Activated CD8-positive, alpha-beta memory T cell treated with anti-CD3 and anti-CD28 coated beads for 1 hour (primary cell): ENCODE measurements at places on chromosomes 11 and 22.

- DNase-seq: no peak
These were observed 92.1 kb downstream of the APOL5 start for GRCh38 chr22:35809816-35810215.

GRCh38 chr11:93746101-93746500 lies 4.6 kb downstream of the C11orf54 start:
- no peak for DNase-seq

DNA sequence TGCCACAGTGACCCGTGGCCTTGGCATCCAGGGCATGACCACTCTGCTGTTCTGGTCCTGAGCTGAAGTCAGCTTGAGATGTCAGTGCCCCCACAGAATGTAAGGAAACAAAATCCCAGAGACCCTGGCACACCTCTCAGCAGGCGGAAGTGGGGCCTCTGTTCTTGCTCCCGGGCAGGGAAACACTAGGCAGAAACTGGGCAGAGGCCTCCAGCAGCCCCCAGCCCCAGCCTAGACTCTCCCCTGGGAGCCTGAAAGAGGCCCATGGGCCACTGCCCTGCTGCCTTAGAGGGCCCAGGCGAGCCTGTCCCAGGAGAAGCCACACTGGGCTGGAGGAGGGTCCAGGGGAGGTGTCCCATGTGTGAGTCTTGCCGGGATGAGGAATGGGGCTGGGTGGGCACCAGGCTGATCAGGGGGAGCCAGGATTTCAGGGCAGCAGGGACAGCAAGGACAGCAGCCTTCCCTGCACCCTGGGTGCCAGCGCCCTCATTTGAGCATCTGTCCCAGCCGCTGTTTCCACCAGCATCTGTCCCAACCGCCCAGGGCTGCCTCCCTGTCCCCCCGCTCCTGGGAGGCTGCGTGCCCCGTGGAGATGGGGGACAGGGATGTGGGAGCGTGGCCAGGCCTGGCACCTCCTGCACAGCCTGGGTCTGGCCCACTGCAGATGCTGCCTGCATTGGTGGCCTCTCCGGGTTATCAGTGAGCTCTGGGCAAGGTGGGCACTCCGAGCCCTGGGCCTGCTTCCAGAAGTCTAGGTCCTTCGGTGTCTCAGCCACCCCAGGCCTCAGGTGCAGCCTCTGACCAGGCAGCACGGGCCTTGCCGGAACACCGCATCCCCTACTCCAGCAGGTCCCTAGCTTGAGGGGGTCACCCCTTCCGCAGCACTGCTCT lies 1072.4 kb downstream of the BRD1 start:
- DNase-seq: no peak

DNA sequence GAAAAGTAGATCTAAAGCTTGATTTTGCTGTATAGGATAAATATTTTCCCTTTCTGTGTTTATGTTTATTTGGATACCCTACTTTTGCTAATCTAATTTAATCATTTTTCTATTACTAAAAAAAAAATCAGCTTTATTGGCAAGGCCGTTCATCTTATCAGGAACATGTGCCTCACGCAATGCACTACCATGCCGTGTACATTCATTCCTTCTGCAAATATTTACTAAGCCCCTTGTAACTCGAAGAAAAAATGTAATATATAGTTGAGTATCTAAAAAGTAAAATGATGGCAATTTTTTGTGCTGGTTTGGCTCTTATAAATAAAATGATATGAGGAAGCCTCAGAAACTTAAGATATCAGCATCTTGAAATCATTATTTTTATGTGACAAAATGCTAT lies 8.9 kb downstream of the UVRAG start:
- no peak for DNase-seq

DNA sequence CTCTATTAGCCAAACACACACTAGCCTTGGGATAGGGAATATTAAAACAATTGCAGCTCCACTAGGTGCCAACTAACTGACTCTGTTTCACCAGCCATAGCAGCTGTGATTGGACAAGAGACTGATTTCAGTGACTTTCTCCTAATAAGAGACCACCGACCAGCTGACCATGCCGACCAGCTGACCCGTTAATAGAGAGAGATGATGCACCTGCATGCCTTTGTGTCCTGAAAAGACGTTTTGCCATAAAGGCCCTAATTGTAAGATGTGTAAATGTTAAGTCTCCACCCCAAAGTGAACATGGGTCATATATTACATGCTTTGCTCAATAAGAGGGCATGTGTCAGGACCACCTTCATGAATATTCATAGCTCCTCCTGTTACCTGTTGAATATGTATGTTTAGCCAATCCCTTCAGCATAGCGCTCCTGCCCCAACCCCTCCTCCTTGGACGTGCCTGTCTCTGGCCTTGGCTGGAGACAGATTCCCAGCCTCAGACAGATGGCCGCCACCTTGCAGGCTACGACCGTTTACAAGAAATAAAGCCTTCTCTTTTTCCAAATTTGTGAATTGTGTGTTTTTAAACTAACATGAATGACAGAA lies 1.3 kb upstream of the NADSYN1 start:
- DNase-seq: no peak

DNA sequence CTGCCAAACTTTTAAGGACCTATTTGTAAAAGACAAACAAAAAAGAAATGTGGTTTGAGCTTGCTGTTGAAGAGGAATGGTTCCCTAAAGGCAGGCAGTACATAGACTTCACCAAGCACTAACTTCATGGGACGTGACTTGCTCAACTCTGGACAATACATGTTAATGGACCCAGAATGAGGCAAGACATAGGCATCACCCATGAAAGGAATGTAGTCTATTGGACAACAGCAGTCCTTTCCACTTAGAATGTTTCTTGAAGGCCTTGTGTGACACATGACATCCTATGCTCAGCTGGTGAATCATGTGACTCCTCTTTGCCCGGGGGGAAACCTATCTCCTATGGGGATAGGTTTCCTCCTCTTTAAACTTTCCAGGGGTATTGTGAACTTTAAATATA lies 246.4 kb upstream of the BLID start:
- no peak for DNase-seq

GRCh38 chr11:109864151-109864661 lies 229.0 kb upstream of the ZC3H12C start:
- DNase-seq: no peak

GRCh38 chr11:125701018-125701610 lies 20.5 kb upstream of the ACRV1 start:
- DNase-seq: no peak

GRCh38 chr11:124892146-124892545 lies 5.5 kb downstream of the ROBO4 start:
- no peak for DNase-seq

DNA sequence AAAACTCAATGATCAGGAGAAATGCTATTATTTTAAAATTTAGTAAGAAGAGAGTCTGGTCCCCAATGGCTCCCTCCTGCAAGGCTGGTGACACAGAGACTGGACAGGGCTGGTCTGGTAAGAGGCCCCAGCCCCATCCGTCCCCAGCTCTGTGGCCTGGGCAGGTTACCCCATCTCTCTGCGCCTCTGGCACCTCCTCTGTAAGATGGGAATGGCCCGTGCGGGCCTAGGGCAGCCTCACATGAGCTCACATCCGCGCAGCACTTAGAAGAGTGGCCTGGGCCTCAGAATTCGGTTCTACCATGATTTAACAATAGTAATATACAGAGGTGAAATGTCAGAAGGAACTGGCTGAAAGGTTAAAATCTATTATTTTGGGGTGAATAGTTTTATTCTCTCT lies 1.2 kb downstream of the APOBEC3F start:
- DNase-seq: no peak

DNA sequence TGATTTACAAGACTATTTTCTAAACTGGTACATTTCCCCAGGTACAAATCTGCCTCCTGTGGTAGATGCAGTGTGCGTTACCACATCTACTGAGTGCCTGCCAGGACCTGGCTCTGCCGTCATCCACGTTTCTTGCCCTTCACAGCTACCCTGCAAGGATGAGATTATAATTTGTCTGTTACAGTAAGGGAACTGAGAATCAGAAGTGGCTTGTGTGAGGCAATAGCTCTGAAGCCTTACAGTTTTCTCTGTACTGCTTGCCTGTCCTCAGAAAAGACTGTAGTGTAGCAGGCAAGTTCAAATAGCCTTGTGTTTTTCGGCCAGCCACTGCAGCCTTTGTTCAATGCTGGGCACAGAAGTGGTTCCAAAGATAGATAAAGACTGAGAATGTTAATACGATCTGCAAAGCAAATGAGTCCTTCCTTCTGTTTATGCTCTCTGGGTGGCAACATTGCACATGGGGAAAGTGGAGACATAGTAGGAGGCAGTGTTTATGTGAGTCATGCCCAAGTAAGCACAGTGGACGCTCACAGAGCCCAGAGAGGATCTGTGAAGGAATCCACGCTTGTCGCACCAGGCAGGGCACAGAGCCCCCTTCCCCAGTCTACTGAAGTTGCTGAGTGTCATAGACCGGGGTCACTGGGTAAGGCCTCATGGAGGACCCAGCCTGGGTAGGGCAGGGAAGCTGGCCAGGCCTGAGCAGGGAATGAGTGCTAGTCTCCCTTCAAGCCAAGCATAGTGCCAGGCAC lies 49.1 kb downstream of the MICAL2 start:
- no peak for DNase-seq

GRCh38 chr11:79807506-79807905 lies 366.7 kb upstream of the TENM4 start:
- no peak for DNase-seq

DNA sequence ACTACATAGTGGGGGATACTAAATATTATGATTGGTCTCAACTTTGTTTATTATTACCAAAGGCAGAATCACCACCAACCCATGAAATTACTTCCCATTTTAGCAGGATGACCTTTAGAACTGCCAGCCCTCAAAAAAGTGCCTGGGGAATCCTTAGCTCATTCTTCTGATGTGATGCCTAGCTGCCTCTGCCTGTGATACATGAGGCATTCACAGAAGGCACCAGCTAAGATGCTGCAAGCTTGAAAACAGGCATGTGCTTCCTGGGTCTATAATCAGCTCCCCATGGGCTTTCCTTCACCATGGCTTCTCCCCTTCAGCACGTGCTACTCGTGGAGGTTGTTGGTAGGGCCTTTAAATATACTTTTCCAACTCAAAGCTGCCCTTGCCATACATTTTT lies 50.4 kb upstream of the ARHGAP20 start:
- no peak for DNase-seq

DNA sequence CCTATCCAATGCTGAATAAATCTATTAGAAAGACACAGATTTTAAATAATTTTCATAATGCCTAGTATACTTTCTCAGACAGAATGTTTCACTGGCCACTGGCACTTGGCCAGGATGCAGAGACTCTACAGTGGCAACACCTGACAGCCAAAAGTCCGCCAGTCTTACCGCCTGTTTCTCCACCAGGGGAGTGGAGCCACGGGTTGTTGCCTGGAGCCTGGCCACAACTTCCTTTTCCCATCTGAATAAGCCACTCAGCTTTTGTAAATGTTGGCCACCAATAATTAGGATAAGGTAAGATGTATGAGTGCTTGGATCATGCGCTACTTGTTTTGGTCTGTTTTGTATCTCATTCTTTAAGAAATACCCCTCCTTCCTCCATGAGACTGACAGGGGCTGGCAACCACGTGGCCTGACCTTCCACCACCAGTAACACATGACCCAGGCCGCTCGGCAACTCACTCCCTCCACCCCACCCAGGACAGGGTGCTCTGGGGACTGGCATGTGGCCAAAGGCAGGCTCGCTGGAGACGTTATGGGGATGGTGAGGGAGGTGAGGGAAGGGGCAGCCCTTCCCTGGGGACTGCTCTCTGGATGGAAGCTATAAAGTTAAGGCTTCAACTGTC lies 93.0 kb upstream of the BID start:
- DNase-seq: no peak

- no peak for DNase-seq
These were observed 165.0 kb downstream of the SOX6 start for GRCh38 chr11:16191212-16191867.

- no peak for DNase-seq
These were observed 178.2 kb upstream of the CCDC90B start for GRCh38 chr11:83464160-83464944.

DNA sequence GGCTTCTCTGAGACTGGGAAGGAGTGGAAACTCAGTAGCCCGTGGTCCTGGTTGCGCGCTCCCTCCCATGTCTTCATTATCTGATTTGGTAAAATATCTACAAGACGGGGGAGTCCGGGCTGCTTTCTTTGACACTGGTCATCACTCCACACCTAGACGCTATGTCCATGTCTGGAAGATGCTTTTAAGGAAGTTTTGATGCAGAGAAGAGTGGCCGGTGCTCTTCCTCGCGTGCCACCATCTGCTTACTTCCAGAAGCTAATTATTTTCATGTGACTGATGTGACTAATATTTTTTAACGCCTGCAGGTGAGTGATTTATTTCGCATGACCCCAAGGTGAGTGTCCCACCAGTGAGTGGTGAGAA lies 339 bp upstream of the TRIM21 start:
- no peak for DNase-seq

GRCh38 chr11:123431619-123432018 lies 1.6 kb downstream of the GRAMD1B start:
- DNase-seq: no peak

DNA sequence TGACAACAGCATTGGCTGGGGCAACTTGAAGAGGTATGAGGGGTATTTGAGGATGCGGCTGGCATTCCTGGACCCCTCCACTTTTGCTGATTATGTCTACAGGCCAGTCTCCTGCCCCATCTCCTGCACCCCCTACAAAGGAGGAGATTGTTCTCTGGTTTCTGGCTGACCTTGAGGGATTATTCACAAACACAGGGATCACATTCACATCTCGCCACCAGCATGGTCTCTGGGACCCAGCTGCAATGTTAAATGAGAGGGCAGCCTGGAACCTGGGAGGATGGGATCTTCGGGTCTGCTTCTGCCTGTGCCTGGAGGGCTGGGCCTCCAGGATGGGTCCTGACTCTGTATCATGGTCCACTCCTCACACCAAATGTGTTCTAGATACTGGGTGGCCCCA lies 32.8 kb upstream of the MYEOV start:
- DNase-seq: no peak

DNA sequence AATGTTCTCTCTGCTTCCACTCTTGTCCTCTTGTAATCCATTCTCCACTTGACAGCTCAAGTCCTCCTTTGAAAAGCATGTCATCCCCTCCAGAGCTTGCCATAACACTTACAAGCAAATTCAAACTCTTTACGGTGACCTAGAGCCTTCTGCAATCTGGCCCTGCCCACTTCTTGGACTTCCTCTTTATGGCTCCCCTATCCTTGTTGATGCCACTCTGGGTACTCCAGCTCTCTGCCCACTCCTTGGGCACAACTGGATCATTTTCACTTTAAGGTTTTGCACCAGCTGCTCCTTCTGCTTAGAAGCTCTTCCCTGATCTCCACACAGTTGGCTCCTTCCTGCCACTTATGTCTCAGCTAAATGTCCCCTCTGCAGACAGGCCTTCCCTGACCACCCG lies 217.9 kb downstream of the DSCAML1 start:
- DNase-seq: no peak
